ENCODE measurements at places on chromosomes 6 and 20.

GRCh38 chr6:105985816-105986632 is 100.1 kb upstream of the PRDM1 start:
- no peak for DNase-seq

GRCh38 chr6:20566109-20566508 is 31.9 kb downstream of the CDKAL1 start:
- DNase-seq: no peak

DNA sequence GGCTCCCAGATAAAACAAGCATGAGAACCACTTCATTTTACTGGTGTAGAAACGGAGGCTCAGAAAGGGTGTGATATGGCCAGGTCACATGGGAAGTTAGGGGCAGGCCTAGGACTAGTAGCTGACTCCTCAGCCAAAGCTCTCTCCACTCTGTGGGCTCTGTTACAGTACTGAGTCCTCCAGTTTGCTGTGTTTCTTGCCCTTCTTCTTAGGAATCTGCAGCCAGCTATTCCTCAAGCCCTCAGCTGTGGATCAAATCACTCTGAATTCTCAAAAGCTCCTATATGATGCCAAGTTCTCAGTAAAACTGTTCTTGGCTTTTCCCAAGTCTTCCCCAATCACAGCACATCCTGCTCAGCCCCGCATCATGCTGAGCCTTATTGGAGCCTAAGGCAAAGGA is 42.5 kb upstream of the ADGRF1 start:
- DNase-seq: no peak

DNA sequence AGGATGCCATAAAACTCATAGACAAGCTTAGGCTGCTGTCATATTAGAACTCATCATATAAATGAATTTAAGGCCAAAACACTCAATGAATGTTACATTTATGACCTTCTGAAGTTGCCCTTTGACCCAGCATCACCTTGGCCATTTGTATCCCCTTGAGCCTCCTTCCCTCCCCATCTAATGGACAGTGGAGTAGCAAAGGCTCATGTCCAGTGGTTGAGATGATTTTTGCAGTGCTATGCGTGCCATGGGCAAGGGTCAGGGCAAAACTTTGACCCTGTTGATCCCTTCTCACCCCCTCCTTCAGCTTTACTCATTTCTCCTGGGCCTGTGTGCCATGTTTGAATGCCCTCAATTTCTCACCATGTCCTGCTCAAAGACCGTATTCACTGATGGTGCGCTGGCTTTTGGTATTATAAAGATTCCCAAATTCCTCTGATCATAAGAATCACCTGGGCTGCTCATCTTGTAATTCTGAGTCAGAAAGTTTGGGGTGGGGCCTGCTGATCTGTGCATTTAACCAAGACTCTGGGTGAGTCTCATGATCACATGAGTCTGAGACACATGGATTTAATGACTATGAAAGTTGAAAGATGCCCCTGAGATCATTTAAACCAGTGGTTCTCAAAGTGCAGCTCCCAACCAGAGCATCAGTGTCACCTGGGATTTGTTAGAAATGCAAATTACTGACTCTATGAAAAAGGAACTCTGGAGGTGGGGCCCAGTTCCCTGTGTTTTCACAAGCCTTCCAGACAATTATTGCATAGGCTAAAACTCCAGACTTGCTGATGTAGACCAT is 57.5 kb upstream of the IL20RA start:
- DNase-seq: no peak

- DNase-seq: no peak
Observed at GRCh38 chr6:24500683-24501082, 5.9 kb downstream of the ALDH5A1 start.

DNA sequence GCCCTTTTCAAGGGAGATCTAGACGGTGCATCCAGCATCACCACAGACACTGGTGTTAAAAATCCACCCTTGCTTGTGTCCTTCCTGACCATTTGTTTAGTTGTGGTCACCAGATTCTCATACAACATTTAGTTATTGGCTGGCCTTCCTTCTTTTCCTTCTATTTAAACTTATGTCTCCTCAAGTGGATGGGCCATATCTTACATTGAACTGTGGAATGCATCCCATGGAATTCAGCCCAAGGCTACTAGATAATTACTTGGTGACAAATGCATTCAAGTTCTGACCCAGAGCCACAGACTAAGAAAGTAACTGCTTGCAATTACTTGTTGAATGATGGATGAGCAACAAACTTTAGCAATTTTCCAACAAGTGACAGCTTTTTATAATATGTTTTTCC is 198.9 kb upstream of the SSTR4 start:
- DNase-seq: no peak

GRCh38 chr20:64101731-64102621 is 5.4 kb downstream of the NPBWR2 start:
- DNase-seq: no peak

DNA sequence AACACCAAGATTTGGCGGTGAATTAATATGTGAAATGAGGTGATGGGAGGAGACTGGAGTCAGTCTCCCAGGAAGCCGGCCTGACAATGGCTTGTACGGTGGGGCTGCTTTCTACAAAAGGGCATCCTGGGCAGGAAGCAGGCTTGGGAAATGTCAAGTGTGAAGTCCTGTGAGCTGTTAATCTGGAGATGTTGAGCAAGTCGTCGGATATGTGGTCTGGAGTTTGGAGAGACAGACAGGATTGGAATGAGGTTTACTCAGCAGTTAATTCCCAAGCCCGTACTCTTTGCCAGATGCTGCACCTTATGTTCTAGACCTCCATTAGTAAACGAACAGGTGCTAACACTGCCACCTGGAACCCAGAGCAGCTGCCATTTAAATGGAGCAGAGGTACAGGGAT is 107.7 kb upstream of the FOXC1 start:
- DNase-seq: no peak

GRCh38 chr6:2795956-2796355 is 30.8 kb downstream of the WRNIP1 start:
- no peak for DNase-seq

GRCh38 chr6:12404651-12405050 is 114.5 kb downstream of the EDN1 start:
- no peak for DNase-seq

GRCh38 chr6:164273491-164273890 is 859.0 kb downstream of the QKI start:
- no peak for DNase-seq

DNA sequence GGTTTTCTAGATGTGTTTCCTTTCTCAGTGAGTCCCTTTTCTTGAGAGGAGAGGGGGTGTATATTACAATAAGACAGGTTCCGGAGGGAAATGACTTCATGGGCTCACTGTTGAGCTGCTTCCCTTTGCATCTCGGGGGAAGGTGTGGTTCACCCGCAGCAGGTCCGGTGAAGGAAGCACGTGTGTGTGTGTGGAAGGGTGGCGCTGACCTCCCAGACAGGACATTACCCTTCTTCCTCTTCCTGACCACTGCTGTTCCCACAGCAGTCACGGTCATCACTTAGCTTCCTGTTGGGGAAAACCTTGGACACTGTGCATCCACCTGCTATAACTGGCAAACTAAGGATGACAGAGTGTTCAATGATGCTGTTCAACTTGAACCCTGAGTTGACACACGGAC is 83.6 kb downstream of the PLEKHG1 start:
- no peak for DNase-seq

- DNase-seq: no peak
Observed at GRCh38 chr20:8291873-8292272, 159.8 kb downstream of the PLCB1 start.

DNA sequence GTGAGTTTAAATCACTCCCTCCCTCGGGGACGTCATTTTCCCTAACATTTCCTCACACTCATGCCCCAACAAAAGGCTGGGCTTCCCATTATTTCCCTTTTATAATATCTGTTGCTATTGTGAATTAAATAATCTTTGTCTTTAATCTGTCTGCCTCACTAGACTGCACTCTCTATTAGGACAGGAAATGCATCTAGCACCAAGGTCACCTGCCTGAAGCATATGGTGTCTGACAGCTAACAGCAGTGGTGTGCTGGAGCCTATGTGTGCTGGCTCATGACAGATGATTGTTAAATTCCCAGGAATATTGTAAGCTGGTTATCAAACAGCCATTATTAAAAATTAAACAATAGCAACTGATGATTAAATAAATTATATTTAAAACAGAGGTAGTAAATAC is 237.0 kb upstream of the CEP162 start:
- no peak for DNase-seq

Measured in NCI-H2107 (cell line).